Stimulated activated CD4-positive, alpha-beta T cell treated with anti-CD3 and anti-CD28 coated beads, Interleukin-12 subunit alpha, Interleukin-12 subunit beta, amount 100 ng/mL, for 24 hours (primary cell): ENCODE measurements at places on chromosomes 1 and 21.

GRCh38 chr1:161907265-161907664, 116.4 kb downstream of the OLFML2B start:
- no peak for DNase-seq

DNA sequence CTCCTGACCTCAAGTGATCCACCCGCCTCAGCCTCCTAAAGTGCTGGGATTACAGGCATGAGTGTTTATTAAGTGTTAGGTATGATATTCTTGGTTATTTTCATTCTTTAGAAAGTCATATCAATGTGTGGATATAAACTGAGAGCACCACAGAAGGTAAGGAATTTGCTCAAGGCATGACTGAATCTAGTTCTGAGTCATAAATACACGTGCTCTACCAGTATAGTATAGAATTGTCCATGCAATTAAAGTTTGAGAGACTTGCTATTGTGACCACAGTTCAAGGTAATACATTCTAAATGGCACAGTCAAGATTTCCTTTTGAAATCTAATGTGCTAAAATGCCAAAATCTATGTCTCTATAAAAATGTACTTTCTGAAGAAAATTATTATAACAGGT, 401.1 kb upstream of the CHRM3 start:
- DNase-seq: no peak

DNA sequence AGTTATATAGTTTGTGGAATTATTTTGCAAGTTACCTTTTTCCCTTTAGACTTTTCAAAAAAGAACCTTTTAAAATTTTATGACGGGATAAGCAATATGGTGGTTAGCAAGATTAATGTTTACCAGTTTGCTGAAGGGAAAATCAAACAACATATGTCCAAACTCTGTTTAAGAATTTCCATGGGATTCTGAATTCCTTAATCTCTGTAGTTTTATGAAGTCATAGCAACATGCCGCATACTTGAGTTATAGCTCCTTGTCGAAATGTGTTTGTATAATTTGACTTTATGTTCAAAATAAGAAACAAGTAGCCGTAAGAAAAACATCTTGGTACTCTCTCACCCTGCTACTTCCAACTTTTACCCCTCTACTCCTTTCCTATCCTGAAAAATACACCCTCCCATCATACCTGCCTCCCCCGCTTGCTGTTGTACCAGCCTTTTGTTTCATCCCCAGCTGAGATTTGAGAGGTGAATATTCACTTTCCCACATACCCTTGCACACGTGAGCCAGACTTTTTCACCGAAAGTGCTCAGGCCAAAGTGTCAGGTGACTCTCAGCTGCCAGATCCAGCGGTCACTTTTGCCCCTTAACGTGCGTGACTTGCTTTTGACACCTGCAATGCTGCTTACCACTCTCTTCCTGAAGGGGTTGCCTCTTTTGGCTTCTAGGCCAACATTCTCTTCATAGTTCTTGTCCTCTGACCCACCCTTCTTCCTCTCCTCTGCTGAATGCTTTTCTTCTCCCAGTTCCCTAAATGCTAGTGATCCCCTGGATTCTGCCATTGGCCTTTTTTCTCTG, 83.5 kb upstream of the ZNF326 start:
- no peak for DNase-seq

DNA sequence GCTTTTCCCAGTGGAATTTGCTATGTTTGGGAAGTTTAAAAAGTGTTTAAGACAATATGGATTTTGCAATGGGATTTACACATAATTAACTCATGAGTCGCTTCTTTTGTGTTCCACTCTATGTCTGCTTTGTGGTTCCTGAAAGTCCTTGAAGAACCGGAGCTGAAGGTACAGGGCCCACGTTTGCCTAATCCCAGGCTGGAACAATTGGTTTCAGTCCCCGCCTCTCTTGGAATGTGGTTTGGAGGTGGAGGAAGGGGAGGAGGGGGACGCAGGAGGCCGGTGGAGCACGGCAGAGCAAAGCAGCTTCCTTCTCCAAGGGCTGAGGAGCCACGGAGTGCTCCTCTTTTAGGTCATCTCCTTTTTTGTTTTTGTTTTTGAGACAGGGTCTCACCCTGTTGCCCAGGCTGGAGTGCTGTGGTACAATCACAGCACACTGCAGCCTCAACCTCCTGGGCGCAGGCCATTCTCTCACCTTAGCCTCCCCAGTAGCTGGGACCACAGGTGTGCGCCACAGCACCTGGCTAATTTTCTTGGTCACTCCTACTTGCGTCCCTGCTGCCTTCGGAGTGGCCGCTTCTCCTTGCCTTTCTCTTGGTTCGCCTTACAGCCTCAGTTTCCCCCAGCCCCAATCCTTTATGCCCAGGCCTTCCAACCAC, 129.5 kb upstream of the ERRFI1 start:
- DNase-seq: no peak

DNA sequence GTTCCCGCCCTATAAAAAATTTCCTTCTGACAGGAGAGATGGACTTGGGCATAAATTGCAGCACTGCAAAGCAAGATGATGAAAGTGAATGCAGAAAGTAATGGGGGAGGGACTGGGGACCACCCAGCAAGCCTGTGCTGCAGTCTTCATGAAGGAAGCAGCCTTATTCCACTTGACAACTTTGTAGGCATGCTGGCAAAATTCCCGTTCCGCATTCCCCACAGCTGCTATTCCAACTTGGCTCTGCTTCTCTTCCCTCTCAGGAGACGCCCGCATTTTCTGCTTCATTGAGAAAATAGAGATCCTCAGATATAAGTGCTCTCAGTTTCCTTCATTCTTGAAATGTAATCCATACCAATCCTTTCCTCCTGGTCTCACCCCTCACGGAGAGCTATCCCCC, 2.4 kb downstream of the HMGB4 start:
- DNase-seq: no peak

DNA sequence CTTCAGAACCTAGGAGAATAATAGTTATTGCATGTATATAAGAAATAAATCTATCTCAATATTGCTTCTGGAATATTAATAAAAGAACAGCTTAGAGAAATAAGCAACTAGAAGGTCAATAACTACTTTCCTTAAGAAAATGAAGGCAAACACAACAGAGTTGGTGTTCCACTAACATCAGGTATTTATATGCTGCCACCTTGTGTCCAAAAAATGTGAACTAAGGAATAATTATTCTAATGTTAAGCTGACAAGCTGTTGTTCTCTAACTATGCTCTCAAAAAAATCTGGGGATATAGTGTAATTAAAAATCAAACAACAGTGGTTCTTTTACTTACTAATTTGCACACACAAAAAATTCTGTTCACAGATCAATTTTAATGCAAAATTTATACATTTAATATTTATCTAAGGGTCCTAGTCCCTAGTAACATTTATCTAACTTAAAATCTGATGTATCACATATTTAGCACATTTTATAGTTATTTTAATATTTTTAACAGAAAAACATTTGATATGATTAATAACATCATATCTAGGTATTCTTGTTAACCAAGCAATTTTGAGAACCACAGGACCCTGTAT, 39.6 kb downstream of the UCHL5 start:
- DNase-seq: no peak
